Glutamatergic neuron (in vitro differentiated cells): ENCODE measurements at places on chromosomes 12 and 14. TPM values are rescaled to one million over a fixed set of nuclear protein-coding genes. Genes with fewer than 3 reads are reported as not detected.

- DNase-seq, result no peak
- no peaks in the 10 kb centered on the region for H3K36me3 ChIP-seq
- H3K27ac ChIP-seq, result no peak overlapping the region
Measured at GRCh38 chr12:19855851-19856250, 416.6 kb downstream of the AEBP2 start.

GRCh38 chr14:55180006-55180405 lies 11.4 kb downstream of the DLGAP5 start:
- no peaks in the 10 kb centered on the region for H3K4me1 ChIP-seq
- DNase-seq, result no peak
- no peaks in the 10 kb centered on the region for H3K36me3 ChIP-seq
- no peaks in the 10 kb centered on the region for H3K27me3 ChIP-seq
- no peak overlapping the region for H3K4me3 ChIP-seq

DNA sequence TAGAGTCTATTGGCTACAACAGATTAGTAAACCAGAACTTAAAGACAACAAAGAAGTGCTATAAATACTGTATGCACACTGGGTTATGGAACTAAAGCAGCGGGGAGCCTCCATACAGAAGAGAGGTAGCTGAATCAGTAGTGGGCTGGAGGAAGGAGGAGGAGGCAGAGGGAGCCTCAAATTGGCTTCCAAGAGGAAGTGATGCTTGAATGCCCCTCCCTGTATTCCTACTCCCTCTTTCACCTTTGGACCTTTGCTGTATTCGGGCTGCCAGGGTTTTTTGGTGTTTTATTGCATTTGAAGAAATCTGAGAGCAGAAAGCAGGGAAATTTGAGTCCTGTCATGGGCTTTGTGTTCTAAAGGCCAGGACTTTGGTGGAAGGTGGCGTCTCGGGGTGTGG lies 104.0 kb upstream of the PTPRB start:
- no peak overlapping the region for H3K4me3 ChIP-seq
- peaks cover 5% of the 10 kb centered on the region for H3K4me1 ChIP-seq
- no peak overlapping the region for H3K27ac ChIP-seq
- DNase-seq, result no peak

DNA sequence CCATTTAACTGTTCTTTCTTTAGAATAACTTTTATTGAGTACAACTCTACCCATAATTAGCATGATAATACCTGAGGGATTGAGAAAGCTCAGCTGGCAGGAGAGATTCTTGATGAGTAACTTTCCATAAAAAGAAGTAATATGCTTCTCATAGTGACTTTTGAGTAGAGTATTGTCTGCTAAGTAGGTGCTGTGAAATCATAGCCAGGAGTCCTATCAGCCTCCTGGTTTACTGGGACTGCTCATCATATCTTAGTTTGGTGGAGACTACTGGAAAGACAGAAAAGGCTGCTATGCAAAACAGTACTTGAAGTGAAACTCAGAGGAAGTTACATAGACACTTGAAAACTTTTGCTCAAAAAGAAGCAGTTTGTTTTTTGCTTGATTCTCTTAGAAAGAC lies 113.3 kb upstream of the ATP2B1 start:
- H3K27ac ChIP-seq, result no peak overlapping the region
- no peaks in the 10 kb centered on the region for H3K27me3 ChIP-seq
- no peak for DNase-seq
- H3K36me3 ChIP-seq, result no peaks in the 10 kb centered on the region
- no peaks in the 10 kb centered on the region for H3K4me1 ChIP-seq
- no peak overlapping the region for H3K4me3 ChIP-seq

GRCh38 chr12:104568935-104569334 lies 112.2 kb downstream of the CHST11 start:
- no peak overlapping the region for H3K4me3 ChIP-seq
- DNase-seq, result no peak
- H3K27ac ChIP-seq, result no peak overlapping the region

Gene GOLT1B
- 42.2 TPM for total RNA-seq

DNA sequence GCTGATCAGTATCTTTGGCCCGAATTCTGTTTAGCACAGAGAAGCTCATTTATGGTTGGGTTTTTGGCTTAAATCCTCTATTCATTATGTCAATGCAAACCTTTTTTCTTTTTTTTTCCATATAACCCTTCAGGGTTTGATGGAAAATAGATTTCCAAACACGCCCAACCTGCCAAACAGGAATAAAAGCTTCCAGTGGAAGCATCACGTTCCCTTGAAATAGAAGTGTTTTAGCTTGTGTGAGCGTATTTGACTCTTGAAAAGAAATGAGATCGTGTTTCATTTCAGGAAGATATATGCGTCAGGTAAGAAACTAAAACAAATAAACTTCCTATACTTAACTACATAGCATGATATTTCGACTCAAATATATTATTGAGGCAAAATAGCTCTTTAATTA lies at the start of gene PIK3C2G:
TSS of gene PIK3C2G (plus strand) at position 246 of the 400 bp plus-strand sequence. CDS start 20,564 bp downstream, outside the sequence.
- H3K4me1 ChIP-seq, result peaks cover 14% of the 10 kb centered on the region
- no peak for DNase-seq
- H3K27ac ChIP-seq, result peak within 1 kb of the TSS; percentile 79
- peak within 1 kb of the TSS; percentile 53 for H3K4me3 ChIP-seq

Gene CMKLR1
- not detected for total RNA-seq

- DNase-seq, result peak; percentile 72
- H3K36me3 ChIP-seq, result no peaks in the 10 kb centered on the region
- H3K27me3 ChIP-seq, result no peaks in the 10 kb centered on the region
- peaks cover 19% of the 10 kb centered on the region for H3K4me1 ChIP-seq
Measured at GRCh38 chr14:78836777-78837176, 666.6 kb downstream of the NRXN3 start.

GRCh38 chr14:103994535-103995184 lies 52.3 kb upstream of the RD3L start:
- H3K27me3 ChIP-seq, result peaks cover 3% of the 10 kb centered on the region
- no peak overlapping the region for H3K27ac ChIP-seq
- no peak overlapping the region for H3K4me3 ChIP-seq
- DNase-seq, result no peak

- H3K36me3 ChIP-seq, result no peaks in the 10 kb centered on the region
- H3K27ac ChIP-seq, result no peak overlapping the region
- H3K4me3 ChIP-seq, result no peak overlapping the region
Measured at GRCh38 chr12:52235001-52235764, 2.1 kb downstream of the KRT7 start.

DNA sequence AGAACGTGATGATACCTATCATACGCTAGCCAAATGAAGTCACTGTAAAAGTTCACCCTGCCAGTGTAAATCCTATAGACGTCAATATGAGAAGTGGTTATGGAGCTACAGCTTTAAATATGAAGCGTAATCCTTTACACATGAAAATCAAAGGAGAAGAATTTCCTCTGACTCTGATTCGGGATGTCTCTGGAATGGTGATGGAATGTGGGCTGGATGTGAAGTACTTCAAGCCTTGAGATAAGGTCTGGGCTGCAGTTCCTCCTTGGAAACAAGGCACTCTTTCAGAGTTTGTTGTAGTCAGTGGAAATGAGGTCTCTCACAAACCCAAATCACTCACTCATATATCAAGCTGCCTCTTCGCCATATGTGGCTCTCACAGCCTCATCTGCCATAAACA lies 53.1 kb upstream of the NAP1L1 start:
- no peak overlapping the region for H3K4me3 ChIP-seq
- H3K27ac ChIP-seq, result no peak overlapping the region
- DNase-seq, result no peak
- no peaks in the 10 kb centered on the region for H3K36me3 ChIP-seq

- H3K4me3 ChIP-seq, result no peak overlapping the region
- H3K27ac ChIP-seq, result no peak overlapping the region
- H3K4me1 ChIP-seq, result no peaks in the 10 kb centered on the region
Measured at GRCh38 chr12:13169272-13169671, 27.3 kb upstream of the EMP1 start.

- peaks cover 21% of the 10 kb centered on the region for H3K4me1 ChIP-seq
- H3K4me3 ChIP-seq, result no peak overlapping the region
- peaks cover 6% of the 10 kb centered on the region for H3K27me3 ChIP-seq
- DNase-seq, result no peak
- H3K27ac ChIP-seq, result no peak overlapping the region
Measured at GRCh38 chr12:4769073-4769472, 48.9 kb downstream of the GALNT8 start.

Gene PPP2R5E
- 67.7 TPM for total RNA-seq

Gene BCAT1
- total RNA-seq, result 401 TPM

Gene C12orf54
- total RNA-seq, result not detected

GRCh38 chr14:104135904-104136471 lies 2.4 kb upstream of the KIF26A start:
- no peak overlapping the region for H3K4me3 ChIP-seq
- no peak overlapping the region for H3K27ac ChIP-seq
- peaks cover 5% of the 10 kb centered on the region for H3K27me3 ChIP-seq
- DNase-seq, result peak; percentile 57
- H3K36me3 ChIP-seq, result no peaks in the 10 kb centered on the region
- peaks cover 2% of the 10 kb centered on the region for H3K4me1 ChIP-seq

DNA sequence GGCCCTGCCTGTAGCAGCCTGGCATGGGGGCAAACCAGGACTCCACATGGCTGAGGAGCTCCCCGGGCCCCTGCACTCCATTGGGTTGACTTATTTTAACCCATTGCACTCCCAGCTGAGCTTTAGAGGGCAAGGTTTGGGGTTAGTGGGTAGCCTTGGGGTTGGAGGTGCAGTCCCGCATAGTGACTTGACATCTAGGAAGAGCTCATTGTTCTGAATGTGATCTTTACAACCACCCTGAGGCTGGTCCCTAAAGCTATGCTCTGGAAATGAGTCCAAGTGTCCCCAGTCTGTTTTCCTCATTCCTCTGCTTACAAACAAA lies 36.4 kb downstream of the NFKBIA start:
- H3K4me1 ChIP-seq, result peaks cover 2% of the 10 kb centered on the region
- H3K4me3 ChIP-seq, result no peak overlapping the region
- H3K27ac ChIP-seq, result no peak overlapping the region
- H3K36me3 ChIP-seq, result peaks cover 4% of the 10 kb centered on the region
